SK-MEL-5 (cell line): ENCODE measurements at places on chromosomes 6 and 20. TPM values are rescaled to one million over a fixed set of nuclear protein-coding genes. Genes with fewer than 3 reads are reported as not detected.
A peak's percentile ranks its signal among the peaks of the same experiment; 100 is the strongest.

GRCh38 chr6:137815692-137816091, 51.4 kb upstream of the TNFAIP3 start:
- no peak for DNase-seq

- no peak for DNase-seq
Measured at GRCh38 chr20:6007094-6007528, 46.7 kb downstream of the LRRN4 start.

DNA sequence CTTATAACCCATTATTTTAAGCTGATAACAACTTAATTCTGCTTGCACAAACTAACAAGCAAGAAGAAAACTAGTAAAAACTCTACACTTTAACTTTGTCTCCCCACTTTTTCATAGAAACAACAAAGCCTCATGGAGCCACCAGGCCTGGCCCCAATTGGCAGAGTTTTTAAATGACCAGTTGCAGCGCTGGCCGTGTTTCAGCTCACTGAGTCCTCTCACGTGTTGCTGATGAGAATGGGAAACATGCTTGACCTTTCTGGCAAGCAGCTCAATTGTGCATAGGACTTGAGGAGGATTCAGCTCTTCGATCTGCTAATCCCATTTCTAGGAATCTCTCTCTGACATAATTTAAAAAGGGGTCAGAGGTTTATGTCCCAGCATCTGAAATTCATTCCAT, 24.5 kb upstream of the GRM4 start:
- DNase-seq: peak; percentile 11

- DNase-seq: peak; percentile 70
Measured at GRCh38 chr6:144284783-144285547, at the start of gene UTRN. UTRN (plus strand) TSS chr6:144285335; CDS start chr6:144291829, 6,494 bp downstream.

- no peak for DNase-seq
Measured at GRCh38 chr6:90216072-90216977, 80.3 kb downstream of the BACH2 start.

DNA sequence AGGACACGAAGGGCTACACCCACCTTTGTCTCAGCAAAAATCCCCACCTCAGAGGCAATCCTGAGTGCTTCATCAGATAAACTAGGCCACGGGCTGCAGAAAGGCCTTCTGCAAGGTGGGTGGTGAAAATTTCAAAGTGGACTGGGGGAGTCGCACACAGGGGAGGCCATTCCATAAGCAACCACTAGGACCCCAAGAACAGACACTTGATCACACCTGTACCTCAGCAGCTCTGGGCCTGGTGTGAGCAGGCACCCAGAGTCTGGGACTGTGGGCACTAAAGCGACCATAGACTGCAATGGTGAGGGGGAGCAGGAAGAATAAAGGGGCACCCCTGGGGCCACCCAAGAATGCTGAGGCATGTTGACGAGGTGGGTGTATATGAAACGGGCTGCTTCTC, 52.6 kb downstream of the SERAC1 start:
- DNase-seq: no peak

GRCh38 chr6:81938991-81939732, 186.7 kb upstream of the TENT5A start:
- DNase-seq: no peak

GRCh38 chr20:34365765-34366213, 2.7 kb downstream of the ITCH start:
- no peak for DNase-seq

DNA sequence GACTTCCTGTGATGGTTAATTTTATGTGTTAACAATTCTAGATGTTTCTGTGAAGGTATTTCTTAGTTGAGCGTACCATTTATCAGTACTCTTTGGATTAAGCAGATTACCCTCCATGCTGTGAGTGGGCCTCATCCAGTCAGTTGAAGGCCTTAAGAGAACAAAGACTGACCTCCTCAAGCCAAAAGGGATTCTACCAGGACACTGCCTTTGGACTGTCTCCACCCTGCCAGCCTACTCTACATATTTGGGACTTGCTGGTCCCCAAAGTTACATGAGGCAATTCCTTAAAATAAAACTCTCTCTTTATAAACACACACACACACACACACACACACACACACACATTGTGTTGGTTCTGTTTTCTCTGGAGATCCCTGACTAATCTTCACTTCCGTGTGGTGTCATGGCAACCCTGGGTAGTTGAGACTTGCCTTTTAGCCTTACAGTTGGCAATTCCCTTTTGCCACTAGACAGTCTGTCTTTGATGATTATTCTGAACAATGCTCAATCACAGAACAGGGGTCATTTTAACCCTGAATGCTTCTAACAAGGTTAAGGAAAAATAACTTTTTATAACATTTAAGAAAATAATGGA, 32.2 kb downstream of the MRAP2 start:
- no peak for DNase-seq

DNA sequence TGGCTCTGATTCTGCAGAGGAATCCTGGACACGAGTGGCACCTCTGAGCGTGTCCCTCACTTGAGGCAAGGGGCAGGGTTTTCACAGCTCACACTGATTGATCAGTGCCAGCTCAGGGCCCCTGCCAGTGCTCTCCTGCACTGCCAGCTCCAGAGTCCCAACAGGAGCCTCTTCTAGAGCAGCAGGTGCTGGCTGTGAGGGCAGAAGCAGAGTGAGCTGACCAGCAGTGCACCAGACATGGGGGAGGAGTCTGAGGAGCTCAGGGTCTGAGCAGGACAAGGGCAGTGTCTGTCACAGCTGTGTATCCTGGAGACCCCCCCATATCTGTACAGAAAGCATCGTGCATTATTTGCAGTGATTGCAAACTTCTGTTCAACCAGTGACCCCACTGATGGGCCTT, 31.5 kb upstream of the THBS2 start:
- DNase-seq: no peak

Gene ADAM33
- total RNA-seq: not detected in 2 replicates

Gene TMEM74B
- 3.9 and 5.7 TPM in 2 replicates for total RNA-seq
